NCI-H2081 (cell line): ENCODE measurements at places on chromosomes 12 and 14.

DNA sequence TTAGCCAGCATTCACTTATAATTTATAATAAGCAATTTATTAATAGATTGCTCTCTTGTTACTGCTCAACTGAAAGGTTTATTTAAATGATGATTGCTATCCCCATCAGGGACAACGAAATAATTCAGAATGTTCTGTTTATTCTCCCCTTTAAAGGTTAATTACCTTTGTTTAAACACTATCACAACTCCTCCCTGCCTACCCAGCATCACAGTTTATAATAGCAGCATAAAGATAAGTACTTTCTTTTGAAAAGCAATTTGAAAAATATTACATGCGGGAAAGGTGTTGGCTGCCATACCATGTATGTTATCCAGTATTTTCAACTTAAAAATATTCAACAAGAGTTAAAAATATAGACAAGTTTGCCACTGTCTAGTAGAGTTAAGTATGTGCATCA is 30.6 kb downstream of the SCAF11 start:
- no peak for DNase-seq

GRCh38 chr12:92010853-92011701 is 134.6 kb downstream of the BTG1 start:
- DNase-seq = no peak

DNA sequence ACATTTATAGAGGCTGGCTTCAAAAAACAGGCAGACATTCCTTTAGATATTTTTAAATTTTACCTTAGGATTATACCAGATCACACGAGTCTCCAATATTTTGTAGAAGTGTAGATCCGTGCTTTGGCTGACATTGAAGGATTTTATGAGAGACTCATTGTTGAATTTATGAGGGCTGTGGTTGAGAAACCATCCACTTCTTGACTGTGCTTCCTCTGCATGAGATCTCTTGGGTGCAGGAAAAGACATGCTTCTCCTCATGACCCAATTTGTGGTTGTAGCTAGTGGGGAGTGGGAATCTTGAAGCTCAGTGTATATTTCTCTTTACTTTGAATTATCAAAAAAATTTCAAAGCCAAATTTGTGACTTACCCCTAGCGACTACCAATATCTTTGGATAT is 36.7 kb upstream of the NKX2-8 start:
- no peak for DNase-seq

DNA sequence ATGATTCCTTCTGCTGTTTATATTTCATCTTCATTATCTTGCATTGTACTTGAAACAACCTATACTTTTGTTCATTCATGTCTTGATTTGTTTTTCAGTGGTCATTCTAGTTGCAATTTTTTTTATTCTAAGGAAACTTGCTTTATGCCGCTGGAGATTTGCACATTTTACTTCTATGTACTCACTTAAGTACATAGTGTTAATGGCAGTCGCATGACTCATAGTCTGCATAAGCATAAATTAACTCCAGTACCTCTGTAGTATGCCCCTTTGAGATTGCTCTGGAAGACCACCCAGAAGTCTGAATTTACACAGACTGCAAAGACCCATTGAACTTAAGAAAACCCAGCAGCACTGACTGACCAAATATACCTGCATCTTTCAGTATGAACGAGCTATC is 77.0 kb downstream of the MSRB3 start:
- DNase-seq = no peak

- DNase-seq = no peak
Measured at GRCh38 chr14:23104591-23105347, at the start of gene CIROP. CIROP (minus strand) TSS chr14:23104989; CDS start chr14:23104920, 69 bp downstream.

GRCh38 chr12:117836476-117836875 is 132.3 kb downstream of the KSR2 start:
- DNase-seq = no peak
